AG08396 (cell line): ENCODE measurements at places on chromosomes 7 and 10.

DNA sequence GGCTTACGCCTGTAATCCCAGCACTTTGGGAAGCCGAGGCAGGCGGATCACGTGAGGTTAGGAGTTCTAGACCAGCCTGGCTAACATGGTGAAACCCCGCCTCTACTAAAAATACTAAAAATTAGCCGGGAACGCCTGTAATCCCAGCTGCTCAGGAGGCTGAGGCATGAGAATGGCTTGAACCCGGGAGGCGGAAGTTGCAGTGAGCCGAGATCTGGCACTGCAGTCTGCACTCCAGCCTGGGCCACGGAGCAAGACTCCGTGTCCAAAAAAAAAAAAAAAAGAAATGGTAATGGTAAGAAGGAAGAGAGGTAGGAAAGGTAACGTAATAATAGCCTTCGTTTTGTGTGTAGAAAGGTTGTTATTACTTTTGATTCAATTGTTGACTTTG is 1.2 kb downstream of the HSPA14 start:
- no peak for DNase-seq

DNA sequence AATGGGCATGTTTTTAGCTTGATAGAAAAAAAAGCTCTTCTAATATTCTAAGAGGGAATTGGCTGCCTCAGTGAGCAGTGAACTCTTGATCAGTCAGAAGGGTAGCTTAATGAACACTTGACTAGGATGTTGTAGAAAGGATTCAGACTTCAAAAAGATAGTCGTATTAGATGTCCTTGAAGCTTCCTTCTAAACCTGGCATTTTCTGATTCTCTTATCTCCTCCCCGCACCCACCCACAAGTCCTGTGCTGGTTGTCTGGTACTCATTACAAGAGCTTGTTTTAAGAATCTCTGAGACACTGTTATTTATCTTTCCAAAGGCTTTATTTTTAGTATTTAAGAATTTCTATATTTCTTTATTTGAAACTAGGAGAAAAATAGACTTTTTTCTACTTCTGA is 7.4 kb upstream of the SMIM30 start:
- no peak for DNase-seq

- no peak for DNase-seq
These were observed 8.8 kb downstream of the AKAP9 start for GRCh38 chr7:91949221-91950009.

- no peak for DNase-seq
These were observed 1.0 kb downstream of the BEND7 start for GRCh38 chr10:13527864-13528122.

- no peak for DNase-seq
These were observed 713 bp downstream of the IMMP2L start for GRCh38 chr7:111561654-111561903.

- no peak for DNase-seq
These were observed 32.3 kb downstream of the SLC16A9 start for GRCh38 chr10:59677253-59677831.

GRCh38 chr10:127896590-127896989 is 3.8 kb upstream of the CLRN3 start:
- no peak for DNase-seq

GRCh38 chr7:2522780-2523433 is 3.3 kb downstream of the LFNG start:
- DNase-seq: no peak

DNA sequence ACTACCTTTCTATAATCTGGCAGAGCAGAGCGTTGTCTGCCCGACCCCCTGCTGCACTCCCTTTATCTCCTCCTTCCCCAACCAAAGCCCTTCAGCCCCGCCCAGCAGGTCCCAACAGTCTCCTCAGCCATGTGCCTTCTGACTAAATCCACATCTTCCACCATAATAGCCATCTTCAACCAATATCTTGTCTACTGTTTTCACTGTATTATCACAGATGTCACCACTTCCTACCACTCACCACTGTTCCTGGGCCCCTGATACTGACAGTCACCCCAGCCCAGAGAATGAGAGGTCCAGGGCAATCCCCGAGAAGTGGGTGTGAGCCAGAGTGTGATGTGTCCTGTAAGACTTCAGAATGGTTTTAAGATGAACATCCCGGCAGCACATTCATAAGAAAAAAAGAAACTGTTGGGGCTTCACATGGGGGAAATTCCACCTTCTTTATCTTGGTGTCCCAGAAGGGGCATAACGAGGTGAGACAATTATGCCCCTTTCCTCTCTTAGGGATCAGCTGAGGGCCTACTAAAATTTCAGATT is 25.3 kb downstream of the CCDC6 start:
- DNase-seq: no peak

DNA sequence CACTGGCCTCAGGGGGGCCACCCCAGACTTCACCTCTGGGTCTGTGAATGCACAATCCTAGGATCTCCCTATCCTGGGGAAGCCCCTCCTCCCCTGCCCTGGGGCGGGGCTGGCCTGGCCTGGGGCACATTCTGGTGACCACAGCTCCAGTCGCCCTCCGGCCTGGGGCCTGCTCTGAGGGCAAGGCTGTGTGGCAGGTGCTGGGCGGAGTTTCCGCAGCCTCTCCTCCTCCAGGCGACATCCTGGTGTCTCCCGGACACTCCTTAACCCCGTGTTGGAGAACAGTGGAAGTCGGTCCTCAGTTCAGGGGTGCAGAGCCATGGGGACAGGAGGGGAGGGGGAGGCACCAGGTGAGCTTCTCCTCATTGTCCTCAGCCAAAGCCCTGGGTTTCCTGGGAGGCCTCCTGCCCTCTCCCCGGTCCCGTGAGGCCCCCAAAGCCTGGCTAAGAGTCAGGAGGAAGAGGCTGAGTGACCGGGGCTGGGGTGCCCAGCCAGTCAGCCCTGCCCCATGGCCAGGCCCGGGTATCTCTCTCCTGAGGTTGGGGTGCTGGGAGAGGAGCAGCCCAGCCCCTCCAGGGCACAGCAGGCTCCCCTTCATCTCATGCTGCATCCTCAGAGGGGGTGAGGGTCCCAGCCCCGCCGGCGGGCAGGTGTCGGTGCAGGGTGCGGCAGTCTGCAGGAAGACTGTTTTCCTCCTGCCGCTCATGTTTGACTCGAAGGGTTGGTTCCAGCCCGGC is 22.6 kb downstream of the UNCX start:
- DNase-seq: no peak

DNA sequence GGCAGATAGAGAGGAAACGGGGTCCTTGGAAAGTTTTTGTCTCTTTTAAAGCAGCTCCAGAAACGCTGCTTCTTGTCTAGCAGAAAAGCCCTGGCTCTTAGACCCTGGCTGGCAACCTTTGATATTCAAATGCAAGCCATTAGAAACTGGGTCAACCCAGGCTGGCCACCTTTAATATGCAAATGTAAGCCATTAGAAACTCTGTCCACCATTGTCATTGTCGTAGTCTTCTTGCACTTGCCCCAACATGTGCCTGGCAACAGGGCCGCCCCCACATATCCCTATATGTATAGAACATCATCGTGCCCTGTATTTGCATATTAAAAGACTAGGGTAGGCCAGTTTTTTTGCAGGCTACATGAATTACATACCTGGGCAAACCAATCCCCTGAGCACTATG is 621.3 kb upstream of the DPP6 start:
- no peak for DNase-seq

DNA sequence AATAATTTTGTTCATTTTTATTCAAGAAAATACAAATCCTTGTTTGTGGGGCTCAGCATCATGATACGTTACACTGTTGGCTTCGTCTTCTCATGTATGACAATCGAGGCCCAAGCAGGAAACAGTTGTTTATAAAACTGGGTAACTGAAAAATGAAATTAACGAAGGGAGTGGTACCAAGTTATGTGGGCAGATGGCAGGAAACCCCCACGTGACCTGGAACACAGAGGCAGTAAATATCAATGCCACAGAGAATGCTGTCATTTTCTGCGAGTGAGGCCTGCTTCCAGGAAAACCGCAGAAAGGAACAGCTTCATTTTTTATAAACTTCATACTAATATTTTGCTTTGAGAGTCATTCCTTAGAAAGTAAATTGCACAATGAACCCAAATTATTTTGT is 201.0 kb upstream of the ADARB2 start:
- DNase-seq: no peak

DNA sequence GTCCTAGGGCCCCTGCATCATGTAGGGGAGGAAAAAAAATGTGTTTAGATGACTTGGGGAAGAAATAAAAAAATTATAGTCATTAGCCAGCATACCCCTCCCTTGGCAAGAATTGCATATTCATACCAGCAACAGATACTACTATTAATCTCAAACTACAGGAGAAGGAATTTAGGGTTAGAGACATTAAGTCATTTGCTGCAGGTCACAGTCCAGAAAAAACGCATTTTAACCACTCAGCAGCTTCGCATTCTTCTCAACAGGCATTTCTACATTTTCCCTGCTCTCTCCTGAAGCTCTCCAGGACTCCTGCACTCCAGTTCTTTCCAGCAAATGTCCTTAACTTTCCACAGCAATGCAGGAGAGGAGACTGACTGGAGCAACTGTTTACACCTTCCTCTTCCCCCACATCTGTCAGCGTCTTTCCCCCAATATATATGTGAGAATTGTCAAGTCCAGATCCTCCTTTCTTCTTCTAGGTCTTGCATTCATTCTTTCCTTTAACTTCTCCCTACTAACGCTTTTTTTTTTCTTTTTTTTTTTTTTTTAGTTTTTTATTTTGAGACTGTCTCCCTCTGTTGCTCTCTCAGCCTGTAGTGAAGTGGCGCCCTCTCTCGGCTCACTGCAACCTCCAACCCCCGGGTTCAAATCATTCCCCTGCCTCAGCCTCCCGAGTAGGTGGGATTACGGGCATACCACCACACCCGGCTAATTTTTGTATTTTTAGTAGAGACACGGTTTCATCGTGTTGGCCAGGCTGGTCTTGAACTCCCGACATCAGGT is 35.6 kb downstream of the PRPS1L1 start:
- DNase-seq: no peak

DNA sequence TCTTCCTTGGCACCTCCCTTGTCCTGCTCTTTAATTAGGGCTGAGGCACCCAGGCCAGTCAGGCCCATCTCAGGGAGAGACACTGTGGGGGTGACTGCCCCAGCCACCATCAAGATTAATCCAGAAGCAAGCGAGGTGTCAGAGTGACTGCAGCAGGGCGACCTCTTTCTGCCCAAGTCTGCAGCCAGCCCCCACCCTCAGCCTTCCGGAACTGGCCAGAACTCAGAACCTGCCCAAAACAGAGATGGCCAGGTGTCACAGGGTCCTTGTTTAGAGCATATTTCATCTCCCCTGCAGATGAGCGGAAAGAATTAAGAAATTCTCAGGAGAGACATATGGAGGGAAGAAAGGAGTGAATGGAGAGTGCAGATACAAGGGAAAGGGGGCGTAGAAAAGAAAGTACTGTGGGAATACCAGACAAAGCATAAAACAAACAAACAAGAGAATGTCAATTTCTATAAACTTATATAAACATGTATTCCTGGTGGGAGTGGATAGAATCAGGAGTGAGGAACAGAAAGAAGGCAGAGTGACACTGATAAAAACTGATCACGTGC is 188.8 kb upstream of the NRP1 start:
- no peak for DNase-seq
